ENCODE measurements at places on chromosomes 4 and X.

DNA sequence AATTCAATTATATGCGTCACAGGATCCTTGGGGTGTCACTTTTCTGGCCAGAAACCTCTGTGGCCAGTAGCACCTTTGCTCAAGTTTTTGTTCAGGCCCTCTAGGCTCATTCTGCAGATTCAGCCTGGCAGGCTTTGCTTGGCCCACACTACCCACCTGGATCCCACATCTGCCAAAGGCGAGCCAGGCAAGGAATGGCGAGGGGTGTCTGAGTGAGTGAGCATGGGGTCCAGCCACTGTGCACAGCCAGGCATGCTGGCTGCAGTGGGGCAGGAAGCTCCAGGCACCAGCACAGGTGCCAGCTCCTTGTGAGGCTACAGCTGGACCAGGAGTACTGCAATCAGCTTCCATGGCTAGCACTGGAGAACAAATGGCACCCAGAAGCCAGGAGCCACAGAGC is 914.9 kb downstream of the FSTL5 start:
- DNase-seq, result no peak

GRCh38 chrX:70268034-70268433 is at the start of gene ARR3:
ARR3 (plus strand) TSS chrX:70268334; CDS start chrX:70269386, 1,052 bp downstream.
- DNase-seq, result no peak

DNA sequence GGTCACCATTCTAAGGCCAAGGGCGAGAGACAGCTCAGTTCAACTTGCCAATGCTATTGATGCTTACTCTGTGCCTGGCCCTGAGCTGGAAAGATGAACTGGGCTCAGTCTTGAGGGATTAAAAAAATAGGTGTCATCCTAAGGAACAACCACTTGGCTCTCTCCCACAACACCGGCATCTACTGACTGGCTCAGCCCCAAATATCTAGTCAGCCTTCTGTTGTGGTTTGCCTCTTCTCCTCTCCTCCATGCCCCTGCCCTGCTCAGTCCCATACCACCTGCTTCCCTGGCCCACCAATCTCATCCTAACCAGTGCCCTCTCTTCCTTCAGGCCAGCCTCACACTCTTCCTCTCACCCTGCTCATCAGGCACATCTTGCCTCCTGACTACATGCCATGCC is 29.6 kb downstream of the KDM5C start:
- DNase-seq, result no peak

- DNase-seq, result no peak
Observed at GRCh38 chrX:124557976-124558375, 211.6 kb downstream of the SH2D1A start.
